Hematopoietic multipotent progenitor cell treated with erythropoietin and hydrocortisone succinate and interleukin-3 and kit ligand, for 17 days (in vitro differentiated cells): ENCODE measurements at places on chromosomes 5 and 9.
A peak's percentile ranks its signal among the peaks of the same experiment; 100 is the strongest.

GRCh38 chr5:141412854-141413539 is at the start of gene PCDHGA10:
TSS of gene PCDHGA10 (plus strand) at chr5:141412987. CDS start at chr5:141413176, 189 bp downstream.
- DNase-seq, result peak; percentile 20

GRCh38 chr5:43305948-43306565 is 7.2 kb downstream of the HMGCS1 start:
- DNase-seq, result peak; percentile 76

GRCh38 chr9:107742531-107743309 is 253.2 kb upstream of the KLF4 start:
- no peak for DNase-seq

DNA sequence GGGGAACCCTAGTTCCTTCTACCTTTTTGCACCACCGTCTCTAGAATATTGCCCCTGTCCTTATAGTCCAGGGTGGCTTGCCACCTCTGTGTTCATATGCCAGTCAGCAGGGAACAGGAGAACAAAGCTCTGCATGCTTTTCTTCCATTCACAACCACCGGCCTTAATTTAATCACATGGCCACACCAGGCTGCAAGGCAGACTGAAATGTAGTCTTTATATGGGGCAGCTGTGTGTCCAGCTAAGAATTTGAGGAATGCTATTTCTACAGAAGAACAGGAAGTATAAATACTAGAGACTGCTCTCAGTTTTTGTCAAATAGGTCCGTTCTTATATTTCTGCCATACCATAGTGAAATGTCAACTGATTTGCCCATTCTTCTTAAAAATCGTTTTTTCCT is 5.8 kb downstream of the C5orf22 start:
- no peak for DNase-seq

GRCh38 chr5:171862624-171863023 is 77.0 kb downstream of the SMIM23 start:
- no peak for DNase-seq

DNA sequence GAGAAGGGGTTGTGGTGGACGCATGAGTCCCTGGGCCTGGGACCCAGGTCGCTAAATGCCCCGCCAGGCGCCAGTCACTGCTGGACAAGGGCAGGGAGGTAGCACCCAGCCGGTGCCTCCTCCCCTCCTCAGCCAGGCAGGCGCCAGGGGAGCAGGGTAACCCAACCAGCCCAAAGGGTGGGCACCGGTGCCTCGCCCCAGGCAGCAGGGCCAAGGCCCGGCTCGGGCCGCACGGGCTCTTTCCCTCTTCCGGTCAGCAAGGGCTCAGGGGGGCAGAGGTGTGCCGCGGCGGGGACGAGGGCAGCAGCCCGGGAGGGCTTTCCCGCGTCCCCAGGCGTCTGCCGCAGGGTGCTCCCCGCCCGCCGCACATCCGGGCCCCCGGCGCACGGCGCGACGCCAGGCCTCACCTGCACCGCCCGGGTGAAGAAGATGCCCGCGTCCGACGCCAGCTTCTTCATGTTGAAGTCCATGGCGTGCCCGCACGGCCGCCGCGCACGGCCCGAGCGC is 393 bp downstream of the SH3GLB2 start:
- no peak for DNase-seq

- no peak for DNase-seq
Measured at GRCh38 chr5:111255169-111255568, 31.0 kb downstream of the CAMK4 start.

DNA sequence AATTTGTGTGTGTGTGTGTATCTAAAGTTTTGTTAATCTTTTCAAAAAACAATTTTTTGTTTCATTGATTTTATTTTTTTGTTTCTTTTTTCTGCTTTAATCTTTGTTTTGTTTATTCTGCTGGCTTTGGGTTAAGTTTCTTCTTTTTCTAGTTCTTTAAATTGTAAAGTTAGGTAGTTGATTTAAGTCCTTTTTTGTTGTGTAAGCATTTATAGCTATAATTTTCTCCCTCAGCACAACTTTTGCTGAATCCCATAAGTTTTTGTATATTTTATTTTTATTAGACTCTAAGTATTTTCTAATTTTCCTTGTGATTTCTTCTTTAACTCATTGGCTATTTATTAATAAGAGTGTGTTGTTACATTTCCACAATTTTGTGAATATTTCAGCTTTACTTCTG is 34.9 kb downstream of the GABRA6 start:
- no peak for DNase-seq

GRCh38 chr5:91219803-91220371 is 163.2 kb downstream of the ARRDC3 start:
- peak; percentile 49 for DNase-seq

- no peak for DNase-seq
Measured at GRCh38 chr5:142722146-142722545, 36.3 kb upstream of the FGF1 start.

GRCh38 chr5:146561711-146562110 is 45.7 kb upstream of the GPR151 start:
- no peak for DNase-seq

- peak; percentile 42 for DNase-seq
Measured at GRCh38 chr9:385818-386398, 171.2 kb downstream of the DOCK8 start.

DNA sequence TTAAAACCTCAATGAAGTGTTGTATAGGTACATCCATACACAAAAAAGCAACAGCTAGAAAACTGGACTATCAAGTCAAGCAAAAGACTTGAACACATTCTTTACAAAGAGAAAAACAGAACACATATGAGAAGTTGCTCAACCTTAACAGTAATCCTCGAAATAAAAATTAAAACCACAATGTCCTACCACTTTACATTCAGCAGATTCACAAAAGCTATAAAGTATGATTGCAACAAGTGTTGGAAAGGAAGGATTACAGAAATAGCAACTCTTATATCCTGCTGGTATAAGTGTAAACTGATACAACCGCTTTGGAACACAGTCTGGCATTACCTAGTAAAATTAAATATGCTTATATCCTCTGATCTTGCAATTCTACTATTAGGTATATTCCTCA is 28.5 kb upstream of the GOLGA1 start:
- DNase-seq, result no peak

DNA sequence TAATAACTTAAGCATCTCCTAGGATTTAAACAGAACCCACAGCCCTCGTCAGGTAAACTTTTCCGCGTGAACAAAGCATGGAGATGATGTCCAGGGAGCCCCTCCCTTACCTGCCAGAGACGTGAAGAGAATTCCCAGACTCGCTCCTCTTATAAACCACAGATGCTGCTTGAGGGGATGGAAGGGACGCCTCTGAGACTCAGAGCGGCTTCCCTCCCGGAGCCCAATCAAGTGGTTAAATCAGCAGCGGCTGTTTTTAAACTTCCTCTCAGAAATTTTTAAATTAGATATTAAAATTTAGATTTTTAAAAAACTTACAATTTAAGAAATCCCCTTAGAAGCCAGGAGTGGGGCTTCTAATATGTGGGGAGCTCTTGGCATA is 71.8 kb downstream of the RAPGEF1 start:
- DNase-seq, result no peak

DNA sequence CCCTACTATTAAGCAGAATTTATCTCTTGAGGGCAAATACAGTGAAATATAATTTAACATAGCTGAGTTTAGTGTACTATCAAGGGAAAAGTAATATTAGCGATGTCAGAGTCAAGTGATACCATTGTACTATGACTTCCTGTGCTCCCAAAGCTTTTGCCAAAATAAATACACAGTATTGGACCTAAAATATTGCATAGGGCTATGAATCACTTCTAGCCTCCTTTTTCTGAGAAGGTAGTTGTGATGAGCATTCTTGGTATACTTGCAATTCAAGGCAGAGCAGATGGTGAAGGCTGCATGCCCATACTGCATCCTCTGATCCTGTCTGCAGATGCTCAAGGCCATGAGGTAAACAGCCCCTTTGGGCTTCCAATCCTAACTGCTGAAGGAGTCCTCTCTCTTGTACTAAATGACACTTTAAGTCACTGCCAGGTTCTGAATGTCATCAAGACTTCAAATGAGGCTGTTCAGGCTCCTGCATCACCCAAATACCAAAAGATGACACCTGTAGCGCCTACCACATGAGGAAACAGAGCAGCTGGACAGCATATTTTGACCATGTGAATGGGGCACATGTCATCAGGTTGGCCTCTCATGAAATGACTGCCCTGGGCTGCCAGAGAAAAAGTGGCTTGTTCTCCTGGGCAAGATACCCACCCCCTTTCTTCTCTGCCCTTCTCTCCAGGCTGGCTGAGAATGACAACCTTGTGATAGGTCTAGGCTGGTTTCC is 29.7 kb upstream of the PPP2CA start:
- no peak for DNase-seq

DNA sequence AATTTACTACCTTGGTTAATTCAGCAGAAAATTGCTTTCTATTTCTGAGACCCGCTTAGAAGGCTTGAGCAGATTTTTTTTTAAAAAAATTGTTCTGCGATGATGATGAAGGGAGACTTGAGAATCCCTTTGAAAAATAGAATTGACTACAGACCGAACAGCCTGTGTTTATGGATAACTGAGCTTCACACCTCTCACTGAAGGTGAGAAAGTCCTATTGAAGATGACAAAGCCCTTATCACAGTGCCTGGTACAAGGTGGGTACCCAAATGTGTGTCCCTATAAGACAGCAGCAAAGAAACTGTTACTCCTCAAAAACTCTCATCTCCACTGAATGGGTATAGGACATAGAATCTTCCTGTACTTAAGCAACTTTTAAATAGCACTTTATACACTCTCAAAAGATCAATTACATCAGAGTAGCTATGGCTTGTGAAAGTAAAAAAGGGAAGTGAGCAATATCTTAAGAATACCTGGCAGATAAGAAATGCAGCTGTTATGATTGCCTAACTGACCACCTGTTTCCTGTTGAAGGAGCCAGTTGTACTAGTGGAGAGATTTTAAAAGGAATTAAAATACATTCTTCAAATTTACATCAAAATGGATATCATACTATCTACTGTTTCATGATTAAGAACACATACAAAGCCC is 419.7 kb downstream of the CHSY3 start:
- DNase-seq, result no peak

GRCh38 chr9:126853667-126854066 is 6.8 kb upstream of the ZBTB34 start:
- DNase-seq, result no peak

- no peak for DNase-seq
Measured at GRCh38 chr5:124301850-124302249, 444.6 kb downstream of the ZNF608 start.

DNA sequence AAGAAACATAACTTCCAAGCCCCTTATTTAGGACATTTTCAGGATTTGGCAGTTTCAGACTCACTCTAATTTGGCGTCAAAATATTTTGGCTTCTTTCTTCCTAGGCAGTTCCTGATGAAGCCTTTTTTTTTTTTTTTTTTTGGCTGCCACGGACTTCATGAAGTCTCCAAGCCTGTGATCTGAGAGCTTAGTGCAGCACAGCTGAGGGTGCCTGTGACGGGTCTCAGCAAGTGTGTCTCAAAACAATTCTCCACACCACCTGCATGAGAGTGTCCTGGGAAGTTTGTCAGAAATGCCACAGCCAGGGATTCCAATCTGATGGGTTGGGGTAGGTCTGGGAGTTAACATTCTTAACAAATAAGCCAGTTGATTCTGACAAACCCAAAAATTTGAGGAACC is 6.0 kb upstream of the ESM1 start:
- DNase-seq, result no peak

GRCh38 chr5:151181818-151182523 is 24.4 kb upstream of the ANXA6 start:
- no peak for DNase-seq

DNA sequence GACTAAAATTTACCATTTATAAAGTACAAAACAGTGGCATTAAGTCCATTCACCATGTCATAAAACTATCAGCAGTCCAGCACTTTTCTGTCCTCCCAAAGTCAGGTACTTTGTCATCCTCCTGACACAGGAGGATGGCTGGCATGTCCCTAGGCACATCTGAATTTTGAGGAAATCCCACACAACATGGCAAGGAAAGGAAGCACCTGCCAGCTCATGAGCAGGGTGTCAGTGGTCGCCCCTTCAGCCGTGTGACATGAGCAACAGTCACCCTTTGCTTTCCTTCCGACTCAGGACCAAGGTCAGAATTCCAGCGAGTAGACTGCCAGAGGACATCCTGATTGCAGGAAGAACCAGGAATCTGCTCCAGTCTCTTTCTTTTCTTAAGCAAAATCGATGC is 77.1 kb downstream of the PPARGC1B start:
- DNase-seq, result no peak

- no peak for DNase-seq
Measured at GRCh38 chr9:90219548-90220118, 423.0 kb downstream of the DIRAS2 start.
